ENCODE measurements at places on chromosomes 1 and 21.
A peak's percentile ranks its signal among the peaks of the same experiment; 100 is the strongest.

GRCh38 chr21:38743772-38744529 lies 61.8 kb upstream of the ETS2 start:
- no peak for DNase-seq

- no peak for DNase-seq
Observed at GRCh38 chr1:55726994-55727393, 511.8 kb upstream of the USP24 start.

DNA sequence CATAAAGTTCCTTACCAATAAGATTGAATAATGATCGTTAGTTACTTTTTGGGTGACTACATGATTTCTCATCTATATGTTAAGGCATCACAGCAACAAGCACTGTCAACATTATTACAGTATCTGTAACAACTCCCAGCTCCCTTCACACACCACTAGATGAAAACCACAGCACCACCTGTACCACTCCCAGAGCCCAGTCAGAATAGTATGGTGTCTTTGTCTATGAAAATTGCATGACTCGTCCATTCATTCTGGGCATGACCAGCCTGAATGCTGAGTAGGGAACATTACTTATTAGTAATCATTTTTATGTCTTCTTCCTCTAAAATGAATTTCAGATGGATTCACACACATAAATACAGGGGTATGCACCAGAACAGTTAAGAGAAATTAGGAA lies 7.0 kb downstream of the OLFML2B start:
- DNase-seq: peak; percentile 17

- no peak for DNase-seq
Observed at GRCh38 chr21:26939601-26940111, 27.2 kb downstream of the ADAMTS5 start.

- DNase-seq: no peak
Observed at GRCh38 chr1:244413736-244414135, 38.0 kb downstream of the ADSS2 start.

DNA sequence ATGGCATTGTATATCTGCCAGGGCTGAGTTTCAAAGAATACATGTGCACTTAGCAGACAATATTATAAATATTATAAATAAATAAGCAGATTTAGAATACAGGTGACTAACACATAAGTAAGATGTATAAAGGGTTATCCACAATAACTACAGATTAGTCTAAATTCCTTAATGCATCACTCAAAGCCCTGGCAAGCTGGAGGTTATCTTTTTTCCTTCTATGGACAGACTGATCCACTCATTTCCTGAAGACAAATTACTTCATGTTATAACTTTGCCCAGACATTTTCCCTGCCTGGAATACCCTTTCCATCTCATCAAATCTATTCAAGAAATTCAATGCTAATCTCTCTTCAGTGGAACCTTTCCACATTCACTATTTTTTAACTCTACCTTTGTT lies 38.8 kb downstream of the LUZP1 start:
- peak; percentile 69 for DNase-seq

DNA sequence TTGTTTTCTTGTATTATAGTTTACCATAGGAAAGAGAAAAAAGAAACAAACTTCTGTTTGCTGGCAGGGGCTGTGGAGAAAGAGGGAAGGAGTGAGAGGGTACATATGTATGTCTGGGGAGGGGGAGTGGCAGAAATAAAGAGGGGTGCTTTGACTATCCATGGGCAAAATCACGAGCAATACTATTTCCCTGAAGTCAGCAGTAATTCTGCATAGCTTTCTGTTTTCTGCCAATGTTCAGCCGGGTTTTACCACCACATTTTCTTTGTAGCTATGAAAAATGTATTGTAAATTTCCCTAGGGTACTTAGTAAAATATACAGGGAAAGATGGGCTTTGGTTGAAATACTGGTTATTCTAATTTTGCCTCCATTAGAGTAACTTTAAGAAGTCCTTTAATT lies 45.2 kb upstream of the PGD start:
- DNase-seq: no peak

DNA sequence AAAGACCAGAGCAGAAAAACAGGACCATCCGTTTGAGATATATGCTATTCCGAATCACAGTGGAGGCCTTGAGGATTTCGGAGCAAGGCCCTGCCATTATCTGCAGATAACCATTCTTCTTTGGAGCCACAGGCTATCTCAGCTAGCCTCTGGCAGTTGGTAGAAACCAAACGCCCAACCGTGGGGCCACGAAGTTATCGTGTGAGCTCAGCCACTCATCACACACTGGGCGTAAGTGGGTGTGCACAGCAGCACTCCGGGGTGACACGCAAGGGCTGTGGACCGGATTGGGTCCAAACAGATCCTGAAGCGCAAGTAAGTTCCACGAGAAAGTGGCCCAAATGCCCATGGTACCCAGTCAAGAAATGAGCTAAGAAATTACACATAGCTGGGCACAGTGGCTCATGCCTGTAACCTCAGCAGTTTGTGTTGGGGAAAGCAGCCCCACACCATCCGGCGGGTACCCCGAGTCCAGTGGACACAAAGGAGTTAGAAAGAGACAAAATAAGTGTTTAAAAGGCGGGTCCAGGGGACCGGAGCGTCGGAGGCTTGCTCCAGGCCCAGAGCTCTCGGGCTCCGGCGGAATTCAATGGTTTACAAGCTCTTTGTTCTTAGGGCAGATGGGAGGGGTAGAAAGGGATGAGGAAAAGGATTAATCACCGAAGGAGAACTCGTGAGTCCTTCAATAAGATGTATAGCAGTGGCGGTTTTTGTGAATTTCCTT lies 130.6 kb downstream of the LIPI start:
- DNase-seq: no peak

DNA sequence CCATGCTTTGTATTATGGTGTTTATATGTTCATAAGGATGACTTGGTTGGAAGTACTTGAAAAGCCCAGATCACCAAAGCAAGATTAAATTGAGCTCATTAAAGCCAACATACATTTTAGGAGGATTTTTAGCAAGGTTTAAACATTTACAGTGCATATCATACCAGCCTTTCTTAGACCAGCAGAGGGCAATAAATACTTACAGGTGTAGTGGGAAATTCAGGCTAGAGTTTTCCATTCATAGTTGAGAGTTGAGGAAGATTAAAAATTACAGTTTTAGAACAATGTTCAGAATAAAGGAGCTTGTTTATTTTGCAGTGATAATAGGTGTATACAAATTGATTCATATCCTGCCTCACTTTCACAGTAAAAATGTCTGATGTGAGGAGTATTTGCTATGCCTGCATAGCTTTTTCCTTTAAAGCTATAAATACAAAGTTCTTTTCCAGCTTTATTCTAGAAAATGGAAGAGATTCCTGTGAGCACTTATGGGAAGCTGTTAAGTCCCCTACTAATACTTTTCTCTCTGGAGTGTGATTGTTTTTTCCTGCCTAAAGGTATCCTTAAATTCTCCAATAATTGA lies 35.3 kb downstream of the DTL start:
- DNase-seq: peak; percentile 26

DNA sequence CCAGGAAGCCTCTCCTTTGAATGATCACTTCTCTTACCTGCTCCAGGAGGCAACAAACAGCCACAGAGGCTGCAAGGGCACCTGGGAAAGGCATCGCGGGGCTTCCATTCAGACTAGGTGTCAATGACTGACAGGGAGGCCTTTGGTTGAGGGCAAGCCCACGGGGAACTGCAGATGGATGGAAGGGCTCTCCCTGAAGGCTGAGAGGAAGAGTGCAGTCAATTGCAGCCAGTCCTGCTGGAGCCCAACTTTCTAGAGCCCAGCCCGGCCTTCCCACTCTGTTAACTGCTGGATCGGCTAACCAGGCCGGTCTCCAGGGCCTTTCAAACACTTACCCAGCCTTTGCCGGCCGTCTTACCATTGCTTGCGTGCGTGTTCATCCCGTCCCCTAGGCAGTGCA lies 89.3 kb downstream of the LACTBL1 start:
- DNase-seq: no peak

GRCh38 chr1:163170975-163171676 lies 31.6 kb downstream of the RGS5 start:
- DNase-seq: peak; percentile 35

DNA sequence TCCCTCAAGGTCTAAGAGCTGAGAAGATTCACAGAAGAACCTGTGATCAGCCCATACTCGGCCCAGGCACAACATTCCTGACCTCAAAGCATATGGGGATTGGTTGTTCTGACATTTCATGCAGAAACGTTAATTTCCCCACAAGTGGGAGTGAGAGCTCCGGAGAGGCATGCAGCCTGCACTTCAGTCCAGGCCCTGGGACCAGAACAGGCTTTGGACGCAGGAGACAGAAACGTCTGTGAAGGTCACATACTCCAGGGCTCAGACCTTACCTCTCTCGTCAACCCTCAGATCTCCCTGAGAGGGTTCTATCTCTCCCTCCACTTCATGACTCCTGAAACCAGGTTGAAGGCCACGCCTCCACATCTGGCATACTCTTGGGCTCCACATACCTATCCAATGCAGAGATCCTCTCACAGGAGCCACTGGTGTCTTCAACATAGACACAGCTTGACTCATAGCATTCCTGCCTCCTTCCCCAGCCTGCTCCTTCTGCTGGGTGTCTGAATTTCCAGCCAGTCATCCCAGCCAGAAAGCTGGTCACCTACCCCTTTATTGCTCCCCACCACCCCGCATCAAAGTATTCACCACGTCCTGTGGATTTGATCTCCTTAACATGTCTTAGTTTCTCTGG lies 149.2 kb downstream of the OMA1 start:
- DNase-seq: peak; percentile 82

DNA sequence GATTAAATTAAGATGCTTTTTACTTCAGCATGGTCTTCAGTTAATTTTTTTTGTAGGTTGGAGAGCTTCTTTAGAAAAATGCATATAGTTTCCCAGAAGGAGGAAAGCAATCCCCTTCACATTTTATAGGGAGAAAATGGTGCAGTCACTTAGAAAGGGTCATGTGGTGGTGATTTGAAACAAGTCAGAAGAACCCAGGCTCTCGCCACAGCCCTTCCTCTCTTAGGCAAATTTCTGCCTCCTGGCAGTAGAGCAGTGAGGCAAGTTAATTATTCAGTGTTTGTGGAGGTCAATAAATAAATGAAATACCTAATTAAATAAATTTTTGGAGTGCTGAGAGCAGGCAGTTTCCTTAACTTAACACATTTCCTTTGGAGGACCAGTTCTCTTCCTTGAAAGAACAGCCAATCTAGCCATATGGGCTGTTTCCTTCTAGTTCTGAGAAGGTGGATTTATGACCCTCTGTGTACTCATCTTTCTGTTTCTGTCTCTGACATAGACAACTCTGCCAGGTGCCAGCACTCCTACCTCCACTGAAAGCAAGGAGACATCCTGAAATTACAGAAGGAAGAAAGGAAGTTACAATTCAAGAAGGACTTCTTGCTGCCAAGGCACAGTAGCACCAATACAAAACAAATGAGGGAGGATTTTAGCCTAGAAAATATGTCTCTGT lies 19.0 kb upstream of the POGZ start:
- no peak for DNase-seq

DNA sequence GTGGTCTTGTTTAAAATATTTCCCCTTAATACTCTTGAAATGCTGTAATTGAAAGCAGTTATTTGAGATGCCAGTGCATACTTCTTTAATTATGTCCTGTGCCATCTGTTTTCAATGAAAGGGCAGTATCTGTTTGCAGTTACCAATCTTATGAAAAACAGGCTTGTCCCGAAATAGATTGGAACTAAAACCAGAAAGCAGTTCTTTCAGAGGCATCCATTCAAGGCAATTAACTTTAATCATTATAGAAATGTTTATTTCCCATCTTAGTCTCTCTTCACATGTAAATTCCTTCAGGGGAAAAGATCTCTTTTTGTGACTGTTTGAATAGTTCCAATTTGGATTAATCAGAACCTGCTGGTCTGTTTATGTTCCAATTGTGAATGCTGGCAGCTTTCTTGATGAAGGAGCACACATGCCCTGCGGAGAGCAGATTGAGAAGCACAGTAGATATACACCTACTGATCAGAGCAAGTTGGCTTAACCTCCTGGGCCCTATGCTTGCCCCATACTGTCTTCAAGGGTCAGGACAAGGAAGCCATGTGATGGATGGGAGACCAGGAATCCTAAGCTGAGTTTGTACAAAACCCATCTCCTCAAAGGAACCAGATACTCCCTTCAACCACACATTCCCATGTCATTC lies 41.6 kb upstream of the MROH9 start:
- DNase-seq: no peak

DNA sequence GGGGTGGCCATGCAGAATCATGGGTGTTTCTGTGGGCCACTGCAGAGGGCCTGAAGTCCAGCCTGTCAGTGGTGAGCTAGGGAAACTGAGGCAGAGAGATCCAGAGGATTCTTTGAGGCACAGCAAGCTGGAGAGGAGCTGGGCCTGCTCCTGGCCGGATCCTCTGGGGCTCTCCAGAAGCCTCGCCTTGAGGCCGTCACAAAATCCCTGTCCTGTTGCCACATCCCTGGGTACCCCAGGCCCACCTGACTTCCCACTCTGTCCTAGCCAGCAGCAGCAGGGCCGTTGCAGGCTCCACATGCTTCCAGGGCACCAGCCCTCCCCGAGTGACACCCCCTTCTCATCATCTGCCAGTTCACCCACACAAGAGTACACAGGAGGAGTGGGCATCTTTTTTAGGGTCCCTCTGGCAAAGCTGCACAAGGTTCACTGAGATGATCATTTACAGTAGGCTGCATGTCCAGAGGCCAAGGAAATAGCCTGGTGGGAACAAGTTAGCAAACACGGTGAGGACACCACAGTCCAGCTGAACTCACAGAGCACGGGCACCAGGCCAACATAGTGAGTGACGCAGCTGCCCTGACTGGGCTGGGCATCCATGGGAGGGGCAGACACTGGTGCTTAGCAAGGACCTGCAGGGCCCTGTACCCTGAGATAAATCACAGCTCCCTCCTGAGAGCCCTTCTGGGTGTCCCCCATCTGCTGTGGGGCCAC lies 25.1 kb upstream of the TSPEAR start:
- DNase-seq: no peak

DNA sequence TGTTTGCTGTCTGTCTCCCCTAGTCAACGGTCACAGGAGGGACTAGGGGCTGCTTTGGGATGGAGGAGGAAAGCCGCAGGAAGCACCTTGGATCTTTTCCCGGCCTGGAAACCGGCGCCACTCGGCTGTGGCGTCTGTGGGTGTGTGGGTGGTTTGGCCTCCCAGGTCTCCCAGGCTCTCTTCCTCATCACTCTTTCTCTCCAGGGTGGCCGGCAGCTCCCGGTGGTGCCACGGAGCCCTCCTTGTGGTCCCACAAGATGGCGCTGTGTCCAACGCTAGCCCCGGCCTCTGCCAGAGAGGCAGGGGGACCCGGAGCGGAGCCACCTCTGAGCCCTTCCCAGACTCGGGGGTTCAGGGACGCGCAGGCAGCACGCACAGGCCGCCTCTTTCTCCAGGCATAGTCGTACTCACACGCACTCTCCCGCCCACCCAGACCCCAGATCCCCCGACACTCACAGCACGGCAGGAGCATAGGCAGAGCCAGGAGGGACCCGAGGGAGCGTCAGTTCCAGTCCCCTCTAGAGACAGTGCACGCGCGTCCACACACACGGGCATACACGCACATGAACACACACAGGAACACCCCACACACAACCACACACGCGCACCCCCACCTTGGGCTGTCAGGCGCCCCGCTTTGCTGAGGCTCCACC lies 31.2 kb downstream of the CDCP2 start:
- DNase-seq: peak; percentile 98

All from osteoblast (primary cell).